Mononuclear cell (primary cell): ENCODE measurements at places on chromosomes 6 and 20. TPM values are rescaled to one million over a fixed set of nuclear protein-coding genes. Genes with fewer than 3 reads are reported as not detected.

ETV7 gene
- 0.73 TPM for total RNA-seq

ZNF217 gene
- 65.8 TPM for total RNA-seq

PDYN gene
- total RNA-seq = 0.10 TPM

TBX18 gene
- total RNA-seq = under 0.01 TPM

CCN5 gene
- total RNA-seq = not detected

TINAG gene
- total RNA-seq = not detected

RBM24 gene
- 0.21 TPM for total RNA-seq

SLC25A27 gene
- 0.10 TPM for total RNA-seq

LYRM4 gene
- total RNA-seq = 25.5 TPM

SPEF1 gene
- total RNA-seq = not detected

GABRR2 gene
- total RNA-seq = 0.63 TPM

ALDH5A1 gene
- 2.4 TPM for total RNA-seq

NT5E gene
- 6.7 TPM for total RNA-seq

GRIK2 gene
- not detected for total RNA-seq

MUC22 gene
- total RNA-seq = not detected

EYA2 gene
- total RNA-seq = 0.10 TPM

SYNCRIP gene
- 52.4 TPM for total RNA-seq

CYP24A1 gene
- total RNA-seq = 0.10 TPM

PPP1R3G gene
- 0.31 TPM for total RNA-seq

ZNF165 gene
- 2.1 TPM for total RNA-seq

RBL1 gene
- 28.9 TPM for total RNA-seq

MRPS18A gene
- total RNA-seq = 29.5 TPM

HEY2 gene
- 0.10 TPM for total RNA-seq

IBTK gene
- 22.0 TPM for total RNA-seq

PHF20 gene
- 103 TPM for total RNA-seq

OSER1 gene
- total RNA-seq = 109 TPM

GFRA4 gene
- total RNA-seq = not detected

HLA-F gene
- total RNA-seq = 633 TPM
